Neural crest cell (in vitro differentiated cells): ENCODE measurements at places on chromosomes 1 and 21. TPM values are rescaled to one million over a fixed set of nuclear protein-coding genes. Genes with fewer than 3 reads are reported as not detected.
A peak's percentile ranks its signal among the peaks of the same experiment; 100 is the strongest.

Gene SPRR2E
- not detected in 2 replicates for total RNA-seq

DNA sequence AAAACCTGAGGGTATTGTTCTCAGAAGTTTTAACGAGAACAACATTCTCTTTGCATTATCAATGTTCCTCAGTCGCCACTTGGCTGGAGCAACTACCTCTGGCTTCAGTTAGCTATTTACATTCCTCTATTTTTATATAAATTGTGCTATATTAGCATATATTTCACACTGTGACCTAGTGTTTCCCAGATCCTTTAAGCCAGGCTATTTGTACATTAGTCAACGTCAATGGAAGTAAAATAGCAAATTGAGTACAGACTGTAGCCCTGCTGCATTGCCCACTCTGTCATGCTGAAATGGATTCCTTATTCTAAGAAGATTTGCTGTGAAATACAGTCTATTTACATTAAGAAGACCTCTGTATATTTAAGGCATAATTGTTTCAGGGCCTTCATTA is 213.8 kb downstream of the ROR1 start:
- no peak overlapping the region for H3K27ac ChIP-seq
- no peaks in the 10 kb centered on the region for H3K4me1 ChIP-seq
- DNase-seq: no peak
- no peaks in the 10 kb centered on the region for H3K27me3 ChIP-seq
- H3K36me3 ChIP-seq: peaks cover 2% of the 10 kb centered on the region

GRCh38 chr1:154956544-154956941 is 644 bp upstream of the PBXIP1 start:
- H3K4me1 ChIP-seq: peaks cover 62% of the 10 kb centered on the region
- no peak for DNase-seq
- H3K27ac ChIP-seq: peak overlapping the region; percentile 13
- no peaks in the 10 kb centered on the region for H3K27me3 ChIP-seq

DNA sequence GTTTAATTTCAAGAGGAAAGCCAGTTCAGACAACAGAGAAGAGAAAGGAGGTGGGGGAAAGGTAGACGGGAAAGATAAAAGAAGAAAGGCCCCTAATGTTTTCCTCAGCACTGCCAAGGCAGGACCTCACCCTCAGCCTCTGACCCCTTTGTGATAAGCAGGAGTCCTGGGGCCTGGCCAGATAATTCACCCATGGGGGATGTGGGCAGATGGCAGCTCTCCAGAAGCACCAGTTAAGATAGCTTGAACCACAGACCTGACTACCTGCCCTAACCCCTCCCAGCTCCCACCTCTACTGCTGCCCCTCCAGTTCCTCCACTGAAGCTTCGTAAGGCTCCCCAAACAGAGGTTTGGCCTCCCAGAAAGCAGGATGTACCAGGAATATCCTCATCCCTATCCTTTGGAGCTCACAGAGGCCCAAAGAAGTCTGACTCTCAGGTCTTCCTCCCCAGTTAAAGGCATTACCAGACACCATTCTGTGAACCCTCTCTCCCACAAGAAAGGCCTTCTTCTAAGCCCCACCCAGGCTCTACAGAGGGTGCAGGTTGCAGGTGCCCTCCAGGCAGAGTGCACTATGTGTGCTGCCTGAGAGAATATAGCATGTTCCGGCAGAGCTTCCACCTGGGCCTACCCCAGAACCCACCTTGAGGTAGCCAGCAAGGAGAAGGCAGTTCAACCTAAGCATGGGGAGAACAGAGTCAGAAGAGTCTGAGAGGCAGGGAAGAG is 9.2 kb upstream of the SNAPIN start:
- no peaks in the 10 kb centered on the region for H3K27me3 ChIP-seq
- peak overlapping the region; percentile 57 for H3K27ac ChIP-seq
- no peak overlapping the region for H3K4me3 ChIP-seq
- no peak for DNase-seq
- H3K36me3 ChIP-seq: peaks cover 22% of the 10 kb centered on the region

DNA sequence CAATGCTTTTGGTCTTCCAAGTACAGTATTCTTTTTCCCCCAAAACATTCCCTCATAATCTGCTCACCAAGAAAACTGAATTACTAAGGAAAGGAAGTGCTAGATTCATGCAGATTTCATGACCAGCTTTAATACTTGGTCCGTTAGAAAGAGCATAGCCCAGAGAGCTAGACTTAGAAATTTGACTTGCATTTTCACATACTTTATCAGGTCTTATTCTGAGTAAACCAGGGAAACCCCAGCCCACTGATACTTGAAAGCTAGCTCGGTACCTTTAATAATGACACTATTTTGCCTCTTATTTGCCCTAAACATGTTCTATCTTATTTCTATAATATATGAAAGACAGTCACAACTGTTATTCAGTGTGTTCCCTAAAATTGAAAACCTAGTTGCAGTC is 204.5 kb downstream of the TTLL7 start:
- no peak overlapping the region for H3K4me3 ChIP-seq
- no peaks in the 10 kb centered on the region for H3K36me3 ChIP-seq
- no peak overlapping the region for H3K27ac ChIP-seq
- H3K27me3 ChIP-seq: no peaks in the 10 kb centered on the region
- no peak for DNase-seq

Gene TPTE
- total RNA-seq: not detected in 2 replicates

DNA sequence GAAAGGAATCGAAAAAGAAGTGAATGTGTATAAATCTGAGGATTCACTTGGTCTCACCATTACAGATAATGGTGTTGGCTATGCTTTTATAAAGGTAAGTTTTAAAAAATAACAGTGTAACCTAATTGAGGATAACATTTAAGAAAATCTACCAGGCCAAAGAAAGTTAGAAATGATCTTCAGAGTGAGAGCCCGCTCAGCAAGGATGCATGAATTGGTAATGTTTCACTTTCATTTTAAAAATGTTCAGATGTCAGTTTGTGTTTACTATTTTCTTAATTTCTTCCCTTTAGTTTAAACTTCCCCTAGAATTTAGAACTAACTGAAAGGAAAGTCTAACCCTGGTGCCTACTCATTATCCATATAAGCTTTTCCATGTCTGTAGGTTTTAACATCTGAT is 35.0 kb downstream of the GIPC2 start:
- H3K4me1 ChIP-seq: peaks cover 13% of the 10 kb centered on the region
- no peak overlapping the region for H3K4me3 ChIP-seq
- H3K36me3 ChIP-seq: no peaks in the 10 kb centered on the region

Gene OR2W3
- 0.75 and 0.96 TPM in 2 replicates for total RNA-seq

GRCh38 chr1:4771721-4772120 is 117.3 kb downstream of the AJAP1 start:
- H3K36me3 ChIP-seq: no peaks in the 10 kb centered on the region
- no peak overlapping the region for H3K4me3 ChIP-seq
- DNase-seq: no peak
- H3K27me3 ChIP-seq: no peaks in the 10 kb centered on the region
- no peak overlapping the region for H3K27ac ChIP-seq
